Stimulated activated CD4-positive, alpha-beta T cell treated with anti-CD3 and anti-CD28 coated beads, Interleukin-1b, Interleukin-23, amount 100 ng/mL, for 1 hour (primary cell): ENCODE measurements at places on chromosomes 11 and 22.

- no peak for DNase-seq
These were observed 48.5 kb downstream of the PACSIN2 start for GRCh38 chr22:42966497-42966896.

- no peak for DNase-seq
These were observed 1312.9 kb downstream of the FAM181B start for GRCh38 chr11:81420668-81421250.

- no peak for DNase-seq
These were observed 66.2 kb downstream of the EFCAB6 start for GRCh38 chr22:43745783-43746356.

DNA sequence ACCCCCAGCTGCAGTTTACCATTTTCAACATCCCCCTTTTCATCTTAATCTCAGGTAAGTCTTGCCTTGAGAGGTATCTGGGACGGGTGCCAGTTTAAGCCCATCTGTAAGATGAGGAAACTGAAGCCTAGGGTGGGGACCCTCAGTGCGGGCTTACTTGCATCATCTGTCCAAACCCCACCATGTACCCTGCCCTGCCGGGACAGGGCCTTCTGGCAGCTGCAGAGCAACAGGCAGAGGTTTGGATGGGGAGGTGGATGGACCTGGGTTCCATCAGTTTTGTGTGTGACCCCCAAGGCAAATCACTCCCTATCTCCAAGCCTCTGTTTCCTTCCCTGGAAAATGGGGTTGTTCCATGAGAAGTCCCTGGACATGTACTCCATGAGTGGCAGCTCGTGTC, 67.5 kb downstream of the MN1 start:
- DNase-seq: no peak

DNA sequence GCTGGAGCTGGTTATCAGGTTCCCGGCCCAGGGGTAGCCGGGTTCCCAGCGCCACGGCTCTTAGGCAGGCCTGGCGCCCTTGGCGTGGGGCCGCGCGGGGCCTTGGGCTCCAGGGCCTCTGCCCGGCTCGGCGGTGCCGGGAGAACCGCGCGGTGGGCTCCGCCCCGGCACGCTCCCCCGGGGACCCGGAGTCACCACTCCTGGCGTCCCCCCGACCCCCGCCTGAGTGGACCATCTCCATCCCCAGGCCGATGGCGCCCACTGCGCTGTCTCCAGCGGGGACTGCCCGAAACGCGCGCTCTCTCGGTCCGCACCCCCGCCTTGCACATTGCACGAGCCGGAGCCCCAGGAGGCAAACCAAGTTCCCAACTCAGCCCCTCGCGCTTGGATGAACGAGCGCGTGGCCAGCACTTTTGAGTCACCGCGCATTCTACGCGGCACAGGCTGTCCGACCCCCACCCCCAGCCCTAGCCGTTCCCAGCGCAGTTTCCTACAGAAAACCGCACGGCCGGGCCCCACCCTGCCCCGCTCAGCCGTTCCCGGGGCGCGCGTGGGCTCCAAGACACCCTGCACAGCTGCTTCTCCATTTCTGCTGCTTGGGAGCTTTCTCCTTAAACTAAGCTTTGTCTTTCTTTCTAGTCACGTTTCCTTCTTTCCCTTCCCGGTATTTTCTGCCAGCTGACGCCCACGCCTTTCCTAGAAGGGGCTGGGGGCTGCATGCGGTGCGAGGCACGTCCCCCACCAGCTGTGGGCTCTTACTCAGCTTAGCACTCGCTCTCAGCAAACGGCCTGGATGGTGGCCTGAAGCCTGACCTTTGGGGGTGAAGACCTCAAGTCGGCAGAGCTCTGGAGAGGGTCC, 650 bp upstream of the CHID1 start:
- DNase-seq: no peak

DNA sequence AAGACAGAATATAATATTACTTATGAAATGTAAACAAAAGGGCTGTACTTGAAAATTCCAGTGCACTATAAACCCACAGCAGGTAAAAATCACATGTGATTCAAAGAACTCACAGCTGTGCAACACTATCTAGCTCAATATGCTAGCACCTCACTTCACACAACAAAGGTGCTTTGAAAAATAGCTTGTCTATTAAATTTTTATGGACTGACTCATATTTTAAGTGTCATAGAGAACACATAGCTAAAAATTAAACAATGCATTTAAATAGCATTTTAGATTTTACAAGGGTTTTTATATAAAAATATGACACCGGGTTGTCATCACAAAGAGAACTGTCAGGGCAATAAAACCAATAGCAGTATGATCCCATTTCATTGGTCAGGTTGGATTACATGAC, 1390.5 kb upstream of the TENM4 start:
- DNase-seq: no peak

- DNase-seq: no peak
These were observed 61.4 kb upstream of the LMO2 start for GRCh38 chr11:33953289-33953688.

DNA sequence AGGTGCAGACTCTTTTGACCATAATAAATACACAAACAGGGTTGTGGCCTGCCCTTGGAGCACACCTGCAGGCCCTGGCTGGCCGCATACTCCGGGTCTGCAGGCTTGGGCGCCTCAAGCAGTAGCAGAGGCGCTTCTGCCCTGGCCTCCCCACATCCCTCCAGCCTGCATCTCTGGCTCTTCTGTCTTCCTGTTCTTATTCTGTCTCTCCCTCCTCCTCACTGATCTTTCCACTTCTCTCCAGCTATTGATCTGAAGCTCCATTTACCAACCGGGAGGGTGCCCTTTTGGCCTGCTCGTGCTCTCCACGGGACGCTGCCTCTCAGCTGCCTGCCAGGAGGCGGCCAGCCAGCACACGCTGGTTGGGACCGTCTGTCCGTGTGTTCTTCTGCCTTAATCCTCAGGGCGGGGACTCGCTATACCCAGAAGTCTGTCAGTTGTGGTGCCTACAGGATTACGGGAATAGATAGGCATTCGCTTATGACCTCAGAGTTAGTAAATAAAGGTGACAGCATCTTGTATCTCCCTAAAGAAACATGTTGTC, 5.2 kb downstream of the UPB1 start:
- DNase-seq: no peak

- no peak for DNase-seq
These were observed 27.8 kb upstream of the CDON start for GRCh38 chr11:126090452-126090851.
